Caki2 (cell line): ENCODE measurements at places on chromosomes 2 and 18.

DNA sequence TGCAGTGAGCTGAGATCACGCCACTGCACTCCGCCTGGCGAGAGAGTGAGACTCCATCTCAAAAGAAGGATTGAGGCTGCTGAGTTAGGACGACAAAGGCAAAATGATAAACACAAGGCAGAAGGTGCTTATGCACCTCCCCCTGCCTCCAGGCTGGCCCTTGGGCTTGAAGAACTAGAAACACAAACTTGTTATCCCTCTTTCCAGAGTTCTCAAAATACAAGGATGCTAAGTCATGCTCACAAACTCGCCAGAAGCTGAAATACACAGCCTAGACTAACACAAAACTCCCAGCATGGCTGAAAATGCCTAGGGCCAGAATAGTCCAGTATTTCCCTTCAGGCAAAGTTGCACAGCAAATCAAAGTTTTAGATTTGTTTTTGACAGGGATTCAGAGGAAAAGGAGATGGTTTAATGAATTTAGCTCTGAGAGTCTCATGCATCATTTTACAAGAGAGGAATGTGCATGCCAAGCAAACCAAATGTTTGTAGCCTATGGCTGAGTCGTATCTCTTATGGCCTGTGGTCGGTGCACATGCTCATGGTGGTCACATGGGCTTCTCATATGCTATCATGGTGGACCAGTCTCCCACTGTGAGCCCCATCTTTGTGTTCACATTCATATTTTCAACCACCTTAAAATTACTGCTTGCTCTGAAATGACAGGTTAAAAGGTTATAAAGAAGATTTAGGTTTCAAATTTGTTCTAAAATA lies 16.2 kb upstream of the MREG start:
- no peak for DNase-seq

DNA sequence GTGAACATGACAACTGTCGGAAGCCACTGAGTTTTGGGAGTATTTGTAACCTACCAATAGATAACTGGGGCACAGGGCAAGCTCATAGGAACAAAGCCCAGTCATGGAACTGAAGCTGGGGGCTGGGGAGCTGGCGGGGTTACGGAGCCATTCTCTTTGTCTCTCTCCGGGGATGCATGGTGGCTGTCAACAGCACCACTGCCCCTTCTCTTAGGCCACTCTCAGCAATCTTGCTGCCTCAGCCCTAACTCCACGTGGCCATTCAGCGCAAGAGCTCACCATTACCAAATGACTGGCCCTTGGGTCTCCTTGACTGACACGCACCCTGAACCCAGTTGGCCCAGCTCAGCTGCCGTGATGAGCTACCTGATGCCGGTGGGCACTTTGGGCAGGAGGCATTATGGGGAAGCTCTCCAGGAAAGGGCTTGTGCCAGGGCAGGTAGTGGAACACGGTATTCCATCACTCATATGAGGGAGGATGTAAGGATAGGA lies 33.6 kb upstream of the ODC1 start:
- no peak for DNase-seq

GRCh38 chr2:64525317-64525613 lies 1.1 kb downstream of the AFTPH start:
- no peak for DNase-seq

GRCh38 chr2:97714084-97714949 lies 941 bp downstream of the ZAP70 start:
- no peak for DNase-seq

DNA sequence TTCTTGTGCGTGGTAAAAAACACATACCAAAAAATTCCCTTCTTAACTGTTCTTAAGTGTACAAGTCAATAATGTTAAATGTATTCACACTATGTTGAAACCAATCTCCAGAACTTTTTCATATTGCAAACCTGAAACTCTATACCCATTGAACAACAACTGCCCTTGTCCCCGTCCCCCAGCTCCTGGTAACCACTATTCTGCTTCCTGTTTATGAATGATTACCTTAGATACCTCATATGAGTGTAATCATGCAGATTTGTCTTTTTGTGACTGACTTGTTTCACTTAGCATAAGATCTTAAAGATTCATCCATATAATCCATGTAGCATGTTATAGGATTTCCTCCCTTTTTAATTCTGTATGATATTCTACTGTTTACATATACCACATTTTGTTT lies 59.9 kb downstream of the NAT8 start:
- DNase-seq, result no peak

GRCh38 chr2:120509991-120510735 lies 164.2 kb downstream of the INHBB start:
- no peak for DNase-seq

DNA sequence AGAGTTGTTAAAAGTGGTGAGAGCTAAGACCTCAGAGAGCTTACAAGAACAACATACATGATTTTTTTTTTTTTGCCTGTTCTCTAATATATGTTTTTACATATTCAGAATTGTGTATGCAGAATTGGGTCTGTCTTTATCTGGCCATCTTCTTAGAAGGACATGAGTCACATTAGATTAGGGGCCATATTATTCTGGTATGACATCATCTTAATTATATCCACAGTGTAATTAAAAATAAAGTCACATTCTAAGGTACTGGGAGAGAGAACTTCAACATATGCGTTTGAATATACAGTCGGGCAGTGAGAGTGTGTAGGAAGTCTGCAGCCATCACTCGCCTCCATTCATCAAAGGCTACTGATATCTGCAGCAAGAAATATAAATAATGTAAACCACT lies 88.3 kb downstream of the DSC3 start:
- DNase-seq, result no peak

DNA sequence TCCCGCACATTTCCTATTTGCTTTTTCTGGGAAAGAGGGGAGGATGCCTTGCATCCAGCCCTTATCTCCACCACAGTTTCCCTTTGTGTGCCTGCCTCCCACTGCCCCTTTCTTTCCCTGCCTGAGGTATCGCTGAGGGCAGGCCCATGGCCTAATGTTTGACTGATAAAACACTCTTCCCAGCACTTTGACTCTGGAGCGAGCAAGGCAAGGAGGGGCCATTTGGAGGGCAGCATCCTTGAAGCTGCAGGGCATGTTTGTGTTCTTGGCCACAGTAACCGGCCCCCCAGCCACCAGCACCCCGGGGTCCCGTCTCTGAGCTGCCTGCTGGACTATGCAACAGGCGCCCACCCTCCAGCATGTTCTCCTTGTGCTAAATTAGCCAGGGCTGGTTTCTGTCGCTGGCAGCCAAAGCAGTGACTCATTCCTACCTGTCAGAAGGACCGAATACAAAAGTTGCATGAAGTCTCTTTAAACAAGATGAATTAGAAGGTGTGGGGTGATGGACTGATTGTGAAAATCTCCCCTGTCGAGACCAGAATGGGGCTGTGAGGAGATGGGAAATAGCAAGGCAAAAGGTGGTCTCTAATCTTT lies 50.7 kb downstream of the BCL2L11 start:
- DNase-seq, result no peak

GRCh38 chr2:223868005-223868404 lies 30.6 kb upstream of the AP1S3 start:
- no peak for DNase-seq

DNA sequence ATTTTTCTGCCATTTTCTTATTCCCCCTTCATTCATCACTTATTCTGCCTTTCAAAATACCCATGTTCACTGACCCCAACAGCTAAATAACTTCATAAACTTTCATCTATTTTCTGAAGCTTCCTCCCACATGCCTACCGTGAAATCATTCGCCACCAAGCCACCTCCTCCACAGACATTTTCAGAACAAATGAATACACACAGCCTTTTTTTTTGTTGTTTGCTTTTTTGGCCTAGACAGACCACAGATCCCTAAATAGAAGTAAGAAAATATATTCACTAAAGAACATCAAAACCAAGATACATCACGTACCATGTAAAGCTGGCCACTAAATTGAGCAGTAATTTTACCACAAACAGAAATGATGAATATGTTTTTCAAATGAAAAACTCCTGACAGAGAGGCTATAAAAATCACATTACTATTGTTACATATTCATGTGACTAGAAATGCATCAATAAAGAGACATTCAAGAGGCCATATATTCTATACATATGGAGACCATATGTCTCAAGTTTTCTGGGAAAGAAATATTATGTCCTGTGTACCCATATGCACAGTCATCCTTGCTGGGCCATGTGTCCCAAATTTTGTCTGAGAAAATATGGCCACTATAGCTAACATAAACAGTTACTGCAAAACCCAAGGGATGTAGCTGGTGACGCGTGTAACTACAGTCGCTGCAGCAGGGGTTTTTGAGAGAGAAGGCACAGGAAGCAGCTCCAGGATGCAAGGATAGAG lies 200.3 kb downstream of the FBXO15 start:
- no peak for DNase-seq

GRCh38 chr2:124908411-124908810 lies 883.3 kb downstream of the CNTNAP5 start:
- DNase-seq, result no peak

GRCh38 chr2:234880551-234881211 lies 71.1 kb upstream of the SH3BP4 start:
- peak; percentile 75 for DNase-seq

GRCh38 chr2:109269706-109270504 lies 140.9 kb downstream of the SH3RF3 start:
- DNase-seq, result no peak

DNA sequence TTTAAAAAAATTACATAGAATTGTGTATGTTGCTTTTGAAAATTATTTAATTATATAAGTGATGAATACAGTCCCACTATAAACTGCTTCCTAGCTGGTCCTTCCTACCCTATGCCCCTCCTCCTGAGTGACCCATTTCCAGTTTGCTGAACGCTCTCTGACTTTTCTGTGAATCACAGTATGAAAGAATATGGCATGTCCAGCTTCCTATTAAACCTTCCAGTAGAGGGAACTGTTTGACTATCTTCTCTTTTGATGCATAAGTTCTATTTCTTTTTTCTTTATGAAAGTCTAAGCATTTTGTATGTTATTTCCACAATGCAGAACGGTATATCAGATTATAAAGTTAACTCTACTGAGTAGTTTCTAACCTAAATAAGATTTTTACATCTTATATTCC lies 41.3 kb downstream of the PSMG2 start:
- DNase-seq, result peak; percentile 44

- DNase-seq, result no peak
Measured at GRCh38 chr2:100021791-100022340, 120.5 kb downstream of the AFF3 start.

- no peak for DNase-seq
Measured at GRCh38 chr2:234290671-234291070, 206.2 kb downstream of the ARL4C start.

GRCh38 chr2:101509499-101510284 lies 34.8 kb upstream of the RFX8 start:
- no peak for DNase-seq

GRCh38 chr2:54209379-54209778 lies 46.6 kb downstream of the TSPYL6 start:
- DNase-seq, result no peak

- DNase-seq, result no peak
Measured at GRCh38 chr18:9996094-9996493, 82.3 kb downstream of the VAPA start.

- DNase-seq, result no peak
Measured at GRCh38 chr2:107027205-107027604, 141.2 kb upstream of the ST6GAL2 start.

- DNase-seq, result no peak
Measured at GRCh38 chr18:77178559-77178958, 46.0 kb upstream of the MBP start.

- no peak for DNase-seq
Measured at GRCh38 chr2:138928374-138929021, 148.3 kb upstream of the NXPH2 start.

- peak; percentile 47 for DNase-seq
Measured at GRCh38 chr2:75464348-75464946, 96.3 kb downstream of the EVA1A start.

GRCh38 chr2:68027959-68028358 lies 34.8 kb downstream of the C1D start:
- DNase-seq, result no peak

DNA sequence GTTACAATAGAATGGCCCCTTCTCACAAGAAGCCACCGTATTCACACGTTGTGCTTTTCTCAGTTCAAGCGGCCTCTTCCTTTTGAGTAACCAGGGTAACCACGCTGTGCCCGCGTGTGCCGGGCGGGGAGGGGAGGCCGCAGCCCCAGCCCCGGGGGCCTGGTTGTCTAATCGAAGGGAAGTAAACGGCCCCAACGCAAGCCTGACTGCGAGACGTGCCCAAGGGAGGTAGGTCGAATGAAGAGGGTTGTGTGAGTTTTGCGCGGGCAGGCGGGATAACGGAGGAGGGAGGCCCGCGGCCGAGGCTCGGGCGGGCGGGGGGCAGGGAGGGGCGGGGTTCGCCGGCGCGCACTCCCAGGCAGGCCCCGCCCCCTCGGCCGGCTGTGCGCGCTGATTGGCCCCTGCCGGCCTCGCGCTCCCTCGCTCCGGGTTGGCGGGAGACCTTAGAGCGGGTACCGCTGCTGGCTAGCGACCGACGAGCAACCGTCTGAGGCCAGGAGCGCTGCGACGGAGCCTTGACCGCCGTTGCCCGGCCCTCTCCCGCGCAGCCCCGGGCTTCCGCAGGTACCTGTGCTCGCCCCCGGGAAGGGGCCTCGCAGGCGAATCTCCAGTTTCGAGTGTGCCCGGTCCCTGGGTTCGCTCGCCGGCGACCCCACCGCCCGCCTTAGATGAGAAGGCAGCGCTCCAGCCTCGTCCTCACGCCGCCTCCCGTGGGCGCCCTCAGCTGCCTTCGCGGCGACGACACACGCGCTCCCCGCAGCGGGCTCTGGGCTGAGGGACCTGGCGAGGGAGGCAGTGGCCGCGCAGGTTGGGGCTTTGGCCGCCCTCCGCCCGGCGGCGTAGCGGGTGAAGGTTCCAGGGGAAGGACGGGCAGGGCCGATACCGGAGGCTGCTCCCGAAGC lies at the start of gene SPDYA:
TSS of gene SPDYA (plus strand) at position 451 of the 902 bp plus-strand sequence. CDS start 5,181 bp downstream, outside the sequence.
- DNase-seq, result peak; percentile 72

GRCh38 chr2:28658369-28658768 lies 93.3 kb upstream of the PPP1CB start:
- peak; percentile 46 for DNase-seq
